ENCODE measurements at places on chromosomes 6 and 20.

GRCh38 chr6:21342501-21342900 lies 251.1 kb upstream of the SOX4 start:
- DNase-seq: no peak

DNA sequence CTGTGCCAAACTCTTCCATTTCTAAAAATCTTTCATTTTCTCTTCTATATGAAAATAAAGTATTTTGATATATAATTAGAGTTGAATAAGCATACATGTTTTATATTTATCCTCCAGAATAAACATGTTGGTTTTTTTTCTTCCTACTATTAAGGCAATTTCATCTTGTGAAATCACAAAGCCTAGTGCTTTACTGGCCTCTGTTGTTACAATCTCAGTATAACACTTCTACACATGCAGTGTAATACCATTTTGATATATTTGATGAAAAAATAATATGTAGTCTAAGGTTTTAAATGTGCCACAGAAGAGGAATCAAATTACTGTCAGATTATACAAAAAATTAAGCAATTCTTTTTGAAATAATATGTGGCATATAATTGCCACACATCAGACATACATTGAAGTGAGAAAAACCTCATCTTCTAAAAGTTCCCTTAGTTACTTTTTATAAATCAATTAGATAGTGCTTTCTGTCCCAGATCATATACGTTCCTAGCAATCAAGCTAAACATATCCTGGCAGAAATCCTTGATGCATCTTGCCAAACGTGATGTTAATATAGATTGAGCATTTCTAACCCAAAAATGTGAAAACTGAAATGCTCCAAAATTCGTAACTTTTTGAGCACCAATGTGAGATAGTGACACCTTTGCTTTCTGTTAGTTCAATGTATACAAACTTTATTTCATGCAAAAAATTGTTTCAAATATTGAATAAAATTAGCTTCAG lies 225.1 kb upstream of the MANEA start:
- no peak for DNase-seq

DNA sequence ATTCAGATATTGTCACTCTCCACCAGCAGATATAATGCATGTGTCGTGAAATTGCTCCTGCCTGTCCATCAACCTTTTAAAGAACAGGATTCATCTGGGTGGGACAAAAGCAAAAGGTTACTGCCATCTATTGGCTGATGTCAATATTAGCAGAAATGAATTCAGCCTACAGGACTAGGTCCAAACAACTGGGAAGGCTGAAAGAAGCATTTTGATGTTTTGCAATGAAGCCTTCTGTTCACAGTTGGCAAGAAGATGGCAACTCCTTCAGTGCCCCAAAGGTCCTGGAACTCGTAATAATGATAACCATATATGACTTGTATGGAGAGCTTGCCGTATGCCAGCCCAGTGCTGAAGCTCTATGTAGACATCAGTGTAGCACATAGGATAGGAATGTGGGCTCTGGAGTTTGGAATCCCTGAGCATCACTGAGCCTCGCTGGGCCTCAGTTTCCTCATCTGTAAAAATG lies 7.5 kb downstream of the BCAS1 start:
- no peak for DNase-seq

DNA sequence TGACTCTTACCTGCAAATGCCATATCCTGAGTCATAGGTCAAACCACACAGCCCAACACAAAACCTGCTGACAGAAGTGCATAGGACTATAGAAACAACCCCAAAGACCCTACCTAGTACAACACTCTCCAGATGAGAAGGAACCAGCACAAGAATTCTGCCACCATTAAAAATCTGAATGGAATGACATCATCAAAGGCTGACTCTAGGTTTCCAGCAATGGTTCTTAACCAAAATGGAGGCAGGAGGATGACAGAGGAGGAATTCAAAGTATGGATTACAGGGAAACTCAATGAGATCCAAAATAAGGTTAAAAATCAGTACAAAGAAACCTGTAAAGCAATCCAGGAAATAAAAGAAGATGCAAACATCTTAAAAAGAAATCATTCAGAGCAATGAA lies 31.2 kb downstream of the OR14J1 start:
- DNase-seq: no peak

DNA sequence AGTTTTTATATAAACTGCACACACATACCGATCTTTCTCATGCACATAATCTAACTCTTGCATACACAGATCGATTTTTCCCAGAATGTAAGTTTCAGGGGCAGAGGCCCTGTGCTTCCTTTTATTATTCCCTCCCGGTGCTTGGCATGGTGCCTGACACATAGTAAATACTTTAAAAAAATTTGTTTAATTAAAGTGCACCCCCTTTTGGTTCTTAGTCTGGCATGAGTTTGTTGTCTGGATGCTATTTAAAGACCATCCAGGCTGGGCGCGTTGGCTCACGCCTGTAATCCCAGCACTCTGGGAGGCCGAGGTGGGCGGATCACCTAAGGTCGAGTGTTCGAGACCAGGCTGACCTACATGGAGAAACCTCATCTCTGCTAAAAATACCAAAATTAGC lies 5.4 kb upstream of the DEK start:
- no peak for DNase-seq

DNA sequence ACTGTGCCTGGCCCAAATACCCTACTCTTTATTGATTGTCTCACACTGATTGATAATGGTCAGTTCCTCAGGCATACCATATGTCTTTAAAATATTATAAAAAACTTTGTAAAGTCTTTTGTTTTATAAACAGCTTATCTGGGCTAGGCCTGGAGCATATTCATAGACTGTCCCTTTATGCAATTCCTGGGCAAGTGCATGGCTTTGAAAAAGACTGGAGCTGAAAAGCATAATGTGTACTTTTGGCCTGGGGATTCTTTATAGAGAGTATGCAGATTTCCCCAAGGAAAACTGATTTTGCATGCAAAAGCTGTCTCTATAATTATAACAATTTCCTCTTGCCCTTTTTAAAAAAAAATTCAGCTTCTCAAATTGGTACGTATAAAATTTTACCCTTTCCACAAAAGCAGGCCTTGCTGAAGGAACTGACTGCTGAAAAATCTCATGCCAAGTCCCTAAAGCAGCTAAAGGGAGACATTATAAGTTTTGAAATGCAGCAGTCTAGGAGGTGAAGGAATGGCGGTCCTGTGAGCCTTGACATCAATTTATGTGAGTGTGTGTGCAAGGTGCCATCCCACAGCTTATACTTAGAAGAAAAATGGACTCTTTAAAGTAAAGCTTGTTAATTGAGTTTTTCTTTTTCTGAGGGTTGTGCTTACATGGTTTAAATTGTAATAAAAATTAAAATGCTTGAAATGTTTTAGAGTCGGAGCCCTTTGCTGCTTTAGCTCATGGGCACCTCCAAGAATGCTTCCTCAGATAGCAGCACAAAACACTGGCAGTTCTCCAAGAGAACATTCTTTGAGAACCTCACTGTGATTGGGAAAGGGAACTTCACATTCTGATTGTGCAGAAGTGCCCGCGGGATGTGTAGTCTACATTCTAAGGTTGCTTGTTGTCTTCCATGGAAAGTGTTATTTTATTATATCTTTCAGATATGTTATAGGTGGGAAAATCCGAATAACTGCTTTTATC lies 43.9 kb downstream of the PLCB4 start:
- DNase-seq: no peak

- peak; percentile 2 for DNase-seq
Measured at GRCh38 chr20:12243327-12243726, 325.6 kb downstream of the BTBD3 start.

- DNase-seq: no peak
Measured at GRCh38 chr6:38323216-38323615, 316.5 kb downstream of the BTBD9 start.

DNA sequence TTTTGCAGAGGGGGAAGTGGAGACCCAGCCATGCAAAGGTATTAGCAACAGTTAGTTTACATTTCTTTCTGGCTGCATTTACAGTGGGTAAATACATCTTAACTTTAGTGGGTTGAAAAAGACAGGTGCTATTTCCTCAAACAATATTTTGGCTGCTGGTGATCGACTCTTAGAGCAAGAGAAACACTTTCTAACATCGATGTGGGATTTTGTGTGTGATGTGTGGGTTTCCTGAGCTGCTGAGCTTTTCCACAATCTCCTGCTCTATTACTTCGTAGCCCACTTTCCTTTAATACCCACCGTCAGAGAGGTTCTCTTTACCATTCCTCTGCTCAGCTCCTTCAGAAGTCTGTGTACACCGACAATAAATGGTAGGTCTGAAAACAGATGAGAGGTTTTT lies 339.0 kb downstream of the NRN1 start:
- DNase-seq: no peak

DNA sequence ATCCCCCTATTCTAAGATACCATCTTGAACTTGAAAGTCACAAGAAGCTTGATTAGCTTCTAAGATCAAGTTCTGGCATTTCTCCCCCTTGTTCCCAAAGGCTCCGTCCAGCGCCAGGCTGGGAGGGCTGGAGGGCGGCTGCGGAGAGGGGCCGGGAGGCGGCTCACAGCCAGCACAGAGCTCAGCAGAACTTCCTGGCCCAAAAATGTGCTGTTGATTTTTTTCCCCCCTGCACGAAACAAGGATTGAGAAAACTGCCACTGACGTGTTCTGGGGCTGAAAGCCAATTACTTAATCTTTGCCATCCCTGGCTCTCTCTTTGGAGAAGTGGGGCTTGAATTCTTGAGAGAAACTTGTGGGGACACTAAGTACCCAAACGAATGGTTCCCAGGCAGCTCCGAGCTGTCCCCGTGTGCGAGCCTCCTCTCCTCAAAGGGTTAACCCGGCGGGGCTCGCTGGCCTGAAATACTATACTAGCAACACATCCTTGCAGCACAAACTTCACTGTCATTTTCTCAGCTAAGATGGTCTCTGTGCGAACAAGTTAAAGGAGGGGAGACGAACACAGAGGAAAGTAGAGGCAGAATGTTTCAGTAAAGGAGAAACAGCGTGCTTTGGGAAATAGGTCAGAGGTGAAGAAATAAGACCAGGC lies 452 bp downstream of the TRAF3IP2 start:
- no peak for DNase-seq

GRCh38 chr6:142534076-142534475 lies 232.3 kb downstream of the ADGRG6 start:
- DNase-seq: no peak

DNA sequence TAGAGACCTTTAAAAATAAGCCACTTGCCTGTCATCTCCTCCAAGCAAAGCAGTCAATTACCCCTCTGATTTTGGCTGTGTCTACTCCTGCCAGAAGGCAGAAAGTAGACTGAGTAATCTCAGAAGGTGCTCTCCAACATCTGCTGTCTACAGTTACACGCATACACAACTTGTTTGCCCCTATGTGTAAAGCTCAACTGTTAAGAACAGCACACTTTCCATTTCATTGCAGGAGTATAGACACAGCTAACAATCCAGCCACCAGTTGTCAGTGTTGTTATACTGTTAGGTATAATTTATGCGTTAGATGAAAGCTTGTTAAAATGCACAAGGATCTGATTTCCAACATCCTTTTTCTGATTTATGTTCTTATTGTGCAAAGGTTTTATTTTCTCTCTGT lies 88.2 kb downstream of the SAMD3 start:
- DNase-seq: no peak

DNA sequence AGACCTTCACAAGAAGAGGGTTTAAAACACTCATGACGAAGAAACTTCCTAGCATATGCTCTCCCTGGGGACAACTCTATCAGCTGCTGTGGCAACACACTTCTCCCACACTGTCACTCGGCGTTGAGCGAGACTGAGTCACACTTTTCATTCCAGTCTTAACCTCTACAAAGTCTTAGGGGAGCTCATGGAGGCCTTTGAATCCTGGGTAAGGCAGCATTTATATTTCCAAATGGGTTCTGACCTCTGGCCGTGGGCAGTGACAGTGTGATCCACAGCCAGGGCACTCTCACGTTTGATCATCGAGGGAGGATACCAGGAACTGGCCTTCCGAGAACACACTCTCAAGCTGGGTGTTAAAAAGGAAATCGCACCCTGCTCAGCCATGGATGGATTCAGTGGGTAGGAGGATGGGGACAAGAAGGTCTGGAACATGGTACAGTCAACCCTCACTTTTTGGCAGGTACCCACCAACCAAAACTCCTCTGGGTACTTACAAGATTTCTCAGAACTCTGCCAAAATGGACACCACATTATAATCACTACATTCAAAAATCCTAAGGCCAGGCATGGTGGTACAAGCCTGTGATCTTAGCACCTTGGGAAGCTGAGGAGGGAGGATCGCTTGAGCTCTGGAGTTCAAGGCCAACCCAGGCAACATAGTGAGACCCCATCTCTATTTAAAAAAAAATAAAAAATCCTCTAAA lies 19.6 kb downstream of the RRBP1 start:
- no peak for DNase-seq

DNA sequence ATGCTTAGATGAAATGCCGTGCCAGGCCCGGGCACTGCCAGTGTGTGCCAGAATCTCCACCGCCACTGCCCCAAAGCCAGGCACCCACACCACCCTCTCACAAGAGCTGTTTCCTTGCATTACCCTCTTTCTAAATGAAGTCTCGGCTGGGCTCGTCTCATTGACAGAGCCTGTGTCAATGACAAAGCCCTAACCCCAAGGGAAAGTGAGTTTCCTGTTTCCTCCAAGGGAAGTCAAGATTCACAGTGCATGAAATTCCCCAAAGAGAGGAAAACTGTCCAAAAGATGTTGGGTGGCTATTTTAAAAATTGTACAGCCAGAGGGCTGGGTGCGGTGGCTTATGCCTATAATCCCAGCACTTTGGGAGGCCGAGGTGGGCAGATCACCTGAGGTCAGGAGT lies 75.4 kb upstream of the AKAP12 start:
- DNase-seq: no peak

DNA sequence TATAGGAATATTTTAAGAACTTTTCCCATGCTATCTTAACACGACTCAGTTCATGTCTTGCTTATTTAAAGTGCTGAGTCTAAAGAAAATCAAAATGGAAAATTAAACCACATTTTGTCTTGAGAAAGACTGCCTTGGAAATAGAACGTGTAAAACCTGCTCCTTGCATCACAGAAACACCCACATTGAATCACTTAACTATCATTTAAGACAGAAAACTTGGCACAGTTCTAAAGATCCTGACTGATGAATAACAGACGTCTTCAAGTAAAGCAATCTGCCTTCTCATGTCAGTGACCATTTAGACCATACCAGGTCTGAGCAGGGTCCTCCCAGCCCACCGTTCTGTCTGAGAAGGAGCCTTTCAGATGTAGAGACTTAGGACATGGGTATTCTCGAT lies 7.4 kb downstream of the PERP start:
- no peak for DNase-seq

DNA sequence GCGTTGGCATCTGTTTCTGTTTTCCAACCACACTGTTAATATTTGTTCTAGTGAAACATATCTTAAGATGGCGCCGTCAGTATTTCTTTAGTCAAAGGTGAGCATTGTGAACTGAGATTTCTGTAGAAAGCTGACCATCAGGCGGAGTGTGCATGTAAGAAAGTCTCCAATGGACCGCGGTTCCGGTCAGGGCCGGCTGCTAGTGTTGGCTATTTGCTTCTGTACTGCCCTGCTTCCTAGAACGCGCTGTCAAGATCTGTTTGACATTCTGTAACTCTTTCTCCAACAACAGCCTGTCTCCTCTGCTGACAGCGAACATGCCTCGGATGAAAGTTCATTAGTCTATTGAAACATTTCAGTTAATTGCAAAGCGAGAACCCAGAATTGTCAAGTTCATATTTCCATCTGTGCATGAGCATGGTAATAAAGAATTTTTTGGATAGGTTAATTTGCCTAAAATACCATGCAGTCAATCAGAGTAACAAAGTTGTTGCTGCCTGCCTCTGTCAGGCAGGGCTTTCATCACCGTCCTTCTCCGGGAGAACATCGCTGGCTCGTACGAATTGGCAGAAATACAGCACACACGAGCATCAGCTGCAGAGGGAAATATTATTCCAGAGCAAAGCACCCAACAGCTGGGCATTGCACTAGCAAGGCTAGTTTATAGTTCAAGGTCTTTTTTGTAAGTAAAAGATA lies 369.1 kb downstream of the CDH4 start:
- DNase-seq: no peak

GRCh38 chr20:20552076-20552475 lies 160.4 kb downstream of the RALGAPA2 start:
- no peak for DNase-seq

All from CMK (cell line).